ENCODE measurements at places on chromosomes 12 and 14.

DNA sequence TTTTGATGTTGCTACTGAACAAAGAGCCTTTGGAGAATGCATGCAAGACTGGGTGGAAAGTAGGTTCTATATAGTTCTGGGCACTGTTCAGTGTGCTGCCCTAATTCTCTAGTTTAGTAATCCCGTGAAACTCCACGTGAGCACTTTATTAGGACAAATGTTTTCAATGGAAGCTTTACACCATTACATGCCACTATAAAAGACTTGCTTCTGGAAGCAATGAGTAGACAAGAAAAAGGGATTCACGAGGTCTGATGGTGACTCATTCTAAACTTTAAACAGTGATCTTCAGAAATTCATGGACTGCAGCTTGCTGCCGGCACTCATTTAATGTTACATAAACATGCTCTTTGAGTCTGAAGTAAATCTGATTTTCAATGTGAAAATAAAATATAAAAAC, 22.3 kb downstream of the ATG14 start:
- no peak for DNase-seq

GRCh38 chr12:111783046-111783445, 16.3 kb downstream of the ALDH2 start:
- DNase-seq = no peak

DNA sequence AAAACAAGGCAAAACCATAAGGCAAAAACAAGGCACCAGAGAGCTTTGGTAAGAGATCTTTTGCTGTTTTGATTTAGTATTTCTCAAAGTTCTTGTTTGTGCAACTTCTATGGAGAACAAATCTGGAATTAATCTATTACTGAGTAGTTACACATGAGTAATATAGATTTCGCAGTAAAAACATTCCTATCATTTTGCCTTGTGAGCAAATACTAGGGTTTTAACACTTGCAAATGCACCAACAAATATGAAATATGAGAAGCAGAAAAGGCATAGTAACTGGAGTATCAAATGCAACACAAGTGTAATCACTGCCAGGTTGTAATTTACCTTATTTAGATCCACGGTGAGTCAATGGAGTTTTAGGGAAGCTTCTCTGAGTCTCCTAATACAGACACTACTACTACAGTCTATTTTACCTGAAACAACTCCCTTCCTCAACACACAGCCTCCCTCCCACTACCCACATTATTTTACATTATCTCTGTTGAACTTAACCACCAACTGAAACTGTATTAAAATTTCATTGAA, 324.1 kb downstream of the FLRT2 start:
- no peak for DNase-seq

DNA sequence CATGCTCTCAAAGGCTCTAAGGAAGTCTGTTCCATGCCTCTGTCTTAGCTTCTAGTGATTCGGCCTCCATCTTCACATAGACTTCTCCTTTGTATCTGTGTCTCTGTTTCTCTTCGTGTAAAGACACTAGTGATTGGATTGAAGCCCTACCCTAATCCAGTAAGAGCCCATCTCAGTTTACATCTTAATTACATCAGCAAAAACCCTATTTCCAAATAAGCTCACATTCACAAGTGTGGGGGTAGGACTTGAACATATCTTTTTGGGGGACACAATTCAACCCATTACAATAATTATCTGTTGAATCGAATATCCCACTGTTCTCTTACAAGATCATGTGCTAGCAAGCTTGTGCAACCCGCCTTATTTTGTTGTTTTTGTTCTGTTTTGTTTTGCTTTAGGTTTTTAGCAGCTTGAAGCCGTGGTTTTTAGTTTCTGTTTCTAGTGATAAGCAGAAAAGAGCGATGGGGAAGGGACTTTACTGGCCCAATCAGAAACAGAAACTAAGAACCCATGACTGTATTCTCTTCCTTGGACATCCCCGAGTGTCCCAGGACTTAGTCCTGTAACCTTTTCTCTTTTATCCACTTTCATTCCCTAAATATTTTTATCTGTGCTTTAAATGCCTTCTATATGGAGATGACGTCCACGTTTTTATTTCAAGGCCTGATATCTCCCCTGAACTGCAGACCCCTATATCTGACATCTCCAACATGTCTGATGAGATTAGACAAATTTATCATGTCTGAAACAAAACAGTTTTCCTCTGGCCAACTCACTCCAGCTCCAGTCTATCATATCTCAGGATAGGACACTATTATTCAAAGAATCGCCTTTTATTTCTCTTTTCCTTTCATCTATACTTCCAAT, 353.0 kb downstream of the CCDC91 start:
- no peak for DNase-seq

- DNase-seq = no peak
These were observed 79.3 kb downstream of the IGF1 start for GRCh38 chr12:102401087-102401486.

GRCh38 chr12:68007466-68007865, 18.2 kb downstream of the IFNG-AS1 start:
- no peak for DNase-seq

DNA sequence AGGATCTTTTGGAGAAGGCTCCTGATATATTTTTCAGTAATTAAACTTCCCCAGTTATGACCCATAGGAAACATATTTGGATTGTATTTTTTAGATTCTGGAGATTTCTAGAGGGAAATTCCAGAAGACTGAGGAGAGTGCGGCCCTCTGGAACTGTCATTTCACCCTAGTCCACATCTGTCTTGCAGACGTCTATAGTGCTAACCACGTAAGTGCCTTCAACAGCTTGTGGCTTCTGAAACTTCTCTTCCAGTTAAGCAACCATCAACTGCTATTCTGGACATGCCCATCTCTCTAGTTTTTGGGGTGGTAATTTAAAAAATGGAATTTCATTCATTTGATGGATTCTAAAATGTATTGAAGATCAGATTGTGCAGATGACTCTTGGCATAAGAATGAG, 1098.8 kb downstream of the TMEM121 start:
- DNase-seq = no peak

- DNase-seq = no peak
These were observed 90.3 kb downstream of the CRADD start for GRCh38 chr12:93767524-93767863.

DNA sequence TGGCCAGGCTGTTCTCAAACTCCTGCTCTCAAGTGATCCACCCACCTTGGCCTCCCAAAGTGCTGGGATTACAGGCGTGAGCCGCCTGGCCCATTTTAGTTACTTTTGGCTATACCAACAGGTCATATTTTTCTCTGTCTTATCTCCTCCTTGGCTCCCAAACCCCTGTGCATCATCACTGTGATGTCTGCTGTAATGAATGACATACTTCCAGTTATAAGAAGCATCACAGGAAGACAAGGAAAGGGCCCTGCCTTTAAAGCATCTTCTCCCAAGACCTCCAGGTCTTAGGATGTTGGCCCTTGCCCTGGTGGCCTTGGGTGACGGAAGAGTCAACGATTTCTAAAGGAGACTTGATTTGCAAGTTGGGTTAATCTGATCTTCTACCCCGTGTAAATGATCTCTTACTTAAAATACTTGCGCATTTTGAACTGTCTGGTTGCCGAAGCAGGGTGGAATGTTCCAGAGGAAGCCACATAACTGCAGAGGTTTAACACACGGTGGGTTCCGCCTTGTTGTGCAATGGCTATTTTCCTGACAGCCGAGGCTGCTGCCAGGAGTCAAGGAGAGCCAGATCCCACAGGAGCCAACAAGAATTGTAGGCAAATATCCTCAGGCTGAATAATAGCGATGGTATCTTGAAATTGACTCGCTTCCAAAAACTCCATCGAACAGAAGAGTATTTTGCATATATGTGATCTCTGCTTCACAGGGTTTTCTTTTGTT, 55.7 kb upstream of the PLXNC1 start:
- DNase-seq = no peak

GRCh38 chr12:30794591-30795409, 40.0 kb upstream of the CAPRIN2 start:
- DNase-seq = no peak

GRCh38 chr14:53630336-53630735, 326.3 kb downstream of the BMP4 start:
- DNase-seq = no peak

- DNase-seq = no peak
These were observed 559.9 kb upstream of the ATP2B1 start for GRCh38 chr12:90268574-90268973.

DNA sequence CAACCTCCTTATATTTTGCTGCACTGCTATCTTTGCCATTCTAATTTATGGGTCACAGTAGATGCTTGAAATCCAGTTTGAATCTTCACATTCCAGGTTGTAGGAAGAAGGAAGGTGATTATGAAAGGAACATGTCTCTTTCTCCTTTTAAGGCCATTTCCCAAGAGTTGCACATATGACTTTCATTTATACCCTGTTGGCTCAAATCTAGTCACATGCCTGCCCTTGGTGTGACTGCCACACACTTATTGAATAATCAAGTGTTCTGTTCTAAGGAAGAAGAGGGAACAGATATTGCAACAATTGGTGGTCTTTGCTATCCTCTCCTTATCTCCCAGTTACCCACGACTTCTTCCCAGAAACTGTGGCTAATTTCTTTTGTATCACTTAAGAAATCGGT, 404.3 kb downstream of the TMEM117 start:
- no peak for DNase-seq

GRCh38 chr14:50860478-50861086, 11.3 kb upstream of the ABHD12B start:
- DNase-seq = peak; percentile 82

DNA sequence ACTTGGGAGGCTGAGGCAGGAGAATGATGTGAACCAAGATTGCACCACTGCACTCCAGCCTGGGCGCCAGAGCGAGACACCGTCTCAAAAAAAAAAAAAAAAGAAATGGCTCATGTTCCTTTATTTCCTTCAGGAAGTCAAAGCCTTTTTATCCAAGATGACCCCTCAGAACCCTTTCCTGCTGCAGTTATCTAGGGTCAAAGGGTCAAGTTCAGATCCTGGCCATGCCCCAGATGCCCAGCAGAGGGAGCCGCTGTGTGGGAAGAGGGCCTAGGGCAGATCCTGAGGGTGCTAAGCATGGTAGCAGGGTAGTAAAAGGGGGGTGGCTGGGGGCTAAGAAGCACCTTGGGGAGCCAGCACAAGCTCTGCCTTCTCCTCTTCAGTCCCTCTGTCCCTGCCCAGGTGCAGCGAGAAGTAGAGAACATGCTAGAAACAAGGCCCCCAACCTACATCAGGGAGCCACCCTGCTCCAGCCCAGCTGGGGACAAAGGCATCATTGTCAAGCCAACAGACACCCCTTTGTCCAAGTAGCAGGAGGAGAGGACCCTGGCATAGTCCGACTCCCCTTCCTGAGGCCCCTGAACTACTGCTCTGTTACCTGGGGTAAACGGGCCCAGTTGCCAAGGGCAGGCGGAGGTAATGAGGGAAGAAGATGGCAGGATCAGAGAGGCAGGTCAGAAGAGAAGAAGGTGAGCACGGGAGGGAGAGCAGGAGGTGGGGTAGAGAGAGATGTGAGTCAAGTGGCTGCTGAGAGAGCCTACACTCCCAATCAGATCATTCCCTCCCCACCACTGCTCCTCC, 6.5 kb downstream of the NFE2 start:
- DNase-seq = peak; percentile 83

- no peak for DNase-seq
These were observed 109.6 kb downstream of the SLC38A6 start for GRCh38 chr14:61090432-61091216.

Measured in islet precursor cell (in vitro differentiated cells).